Stimulated activated CD4-positive, alpha-beta T cell treated with anti-CD3 and anti-CD28 coated beads, Interleukin-12 subunit alpha, Interleukin-12 subunit beta, amount 100 ng/mL, for 48 hours (primary cell): ENCODE measurements at places on chromosomes 3 and 15.

DNA sequence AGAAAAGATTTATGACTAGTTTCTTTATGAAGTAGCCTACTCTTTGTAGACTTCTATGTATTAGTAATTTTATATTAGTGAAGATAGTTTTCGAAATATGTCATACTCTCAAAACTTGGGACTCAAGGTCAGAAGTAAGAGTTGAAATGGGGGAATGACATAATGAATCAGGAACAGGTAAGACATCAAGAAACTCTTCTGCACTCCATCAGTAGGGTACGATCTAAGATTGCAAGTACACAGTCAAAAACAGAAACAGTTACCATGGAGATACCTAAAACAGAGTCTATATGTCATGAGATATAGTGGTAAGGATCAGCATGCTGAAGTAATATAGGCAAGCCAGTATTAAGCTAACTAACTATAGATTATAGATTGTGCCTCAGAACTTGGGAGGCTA is 187.0 kb upstream of the MLF1 start:
- DNase-seq = no peak

- DNase-seq = peak; percentile 80
Observed at GRCh38 chr3:4977001-4977852, 2.0 kb upstream of the BHLHE40 start.

DNA sequence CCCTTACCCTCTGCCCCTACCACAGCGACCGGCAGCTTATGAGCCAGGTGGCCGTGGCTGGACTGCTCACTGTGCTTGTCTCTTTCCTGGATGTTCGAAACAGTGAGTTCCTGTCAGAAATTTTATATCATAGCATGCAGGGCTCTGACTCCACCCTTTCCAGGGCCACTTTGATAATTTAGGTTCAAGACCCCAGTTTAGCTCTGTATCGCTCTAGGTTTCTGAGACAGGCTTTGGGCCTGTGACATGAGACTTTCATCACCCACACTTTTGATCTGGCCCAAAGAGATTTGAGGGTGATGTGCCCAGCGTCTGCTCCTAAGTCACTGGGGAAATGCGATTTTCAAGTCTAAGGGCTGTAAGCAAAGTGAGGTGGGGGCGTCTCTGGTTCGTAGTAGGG is 6.5 kb upstream of the EIF4G1 start:
- DNase-seq = no peak

DNA sequence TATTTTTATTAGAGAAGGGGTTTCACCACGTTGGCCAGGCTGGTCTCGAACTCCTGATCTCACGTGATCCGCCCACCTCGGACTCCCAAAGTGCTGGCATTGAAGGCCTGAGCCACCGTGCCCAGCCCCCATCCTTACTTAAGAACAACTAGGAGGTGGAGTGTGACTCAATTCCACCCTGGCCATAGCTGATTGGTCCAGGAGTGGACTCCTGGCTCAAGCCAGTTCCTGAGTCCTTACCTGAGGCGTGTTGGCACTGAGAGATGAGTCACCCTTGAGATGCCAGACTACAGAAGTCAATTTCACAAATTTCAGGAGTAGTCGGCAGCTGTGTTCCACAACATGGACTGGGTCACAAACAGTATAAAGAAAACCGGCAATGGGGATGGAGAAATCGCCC is 124.2 kb downstream of the SHQ1 start:
- no peak for DNase-seq

DNA sequence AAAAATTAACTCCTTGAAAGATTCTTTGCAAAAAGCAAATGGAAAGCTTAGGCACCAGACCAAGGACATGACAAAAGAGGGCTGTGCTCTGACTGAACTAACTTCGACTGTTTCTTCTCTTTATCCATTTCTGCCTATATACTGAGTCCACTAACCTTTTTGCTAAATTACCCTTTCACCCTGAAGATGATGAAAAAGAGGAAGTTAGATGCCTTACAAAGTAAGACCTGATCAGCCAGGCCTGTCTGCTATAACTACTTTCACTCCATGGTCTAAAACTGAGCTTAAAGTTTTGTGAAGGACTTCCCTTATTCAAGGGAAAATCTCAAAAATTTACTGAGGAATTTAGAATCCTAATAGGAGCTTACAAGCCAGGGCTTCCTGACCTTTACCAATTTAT is 6.2 kb upstream of the IGSF10 start:
- no peak for DNase-seq
